ENCODE measurements at places on chromosomes 7 and 10.

DNA sequence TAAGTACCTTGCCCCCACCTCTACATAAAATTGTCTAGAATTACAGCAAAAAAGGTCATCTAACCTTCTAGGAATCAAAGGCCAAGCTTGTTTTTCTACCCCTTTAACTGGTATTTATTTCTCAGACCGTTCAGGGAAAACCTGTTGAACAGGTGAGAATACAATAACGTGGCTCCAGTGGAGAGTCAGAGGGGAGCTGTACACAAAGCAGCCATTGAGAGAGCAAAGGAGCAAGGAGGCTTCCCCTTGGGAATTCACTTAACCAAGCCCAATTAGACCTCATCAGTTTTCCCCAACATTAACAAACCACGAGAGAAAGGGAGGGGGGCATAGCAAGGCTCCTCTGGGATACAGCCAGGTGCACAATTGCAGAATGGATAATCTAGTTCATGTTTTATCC lies 101.9 kb downstream of the ELMO1 start:
- no peak for DNase-seq

GRCh38 chr10:70523549-70523948 lies 45.0 kb downstream of the PALD1 start:
- DNase-seq, result no peak

DNA sequence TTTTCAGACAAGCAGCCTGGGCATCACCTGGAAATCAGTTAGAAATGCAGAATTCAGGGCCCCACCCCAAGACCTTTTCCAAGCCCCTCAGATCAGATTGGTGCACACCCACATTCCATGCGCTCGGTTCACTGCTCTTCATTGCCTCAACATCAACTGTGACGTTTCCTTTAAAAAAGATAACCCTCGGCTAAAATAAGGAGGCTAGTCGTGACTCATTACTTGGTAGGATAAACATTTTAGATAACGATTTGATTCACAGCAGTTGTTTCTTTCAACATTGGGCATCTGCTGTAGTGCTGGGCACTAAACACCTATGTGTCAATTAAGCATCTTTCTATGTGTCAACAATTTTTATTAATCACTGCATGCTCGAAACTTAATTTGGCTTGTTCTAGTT lies 191.1 kb upstream of the LRGUK start:
- no peak for DNase-seq

- no peak for DNase-seq
Observed at GRCh38 chr10:31769564-31769963, 159.1 kb downstream of the ARHGAP12 start.

DNA sequence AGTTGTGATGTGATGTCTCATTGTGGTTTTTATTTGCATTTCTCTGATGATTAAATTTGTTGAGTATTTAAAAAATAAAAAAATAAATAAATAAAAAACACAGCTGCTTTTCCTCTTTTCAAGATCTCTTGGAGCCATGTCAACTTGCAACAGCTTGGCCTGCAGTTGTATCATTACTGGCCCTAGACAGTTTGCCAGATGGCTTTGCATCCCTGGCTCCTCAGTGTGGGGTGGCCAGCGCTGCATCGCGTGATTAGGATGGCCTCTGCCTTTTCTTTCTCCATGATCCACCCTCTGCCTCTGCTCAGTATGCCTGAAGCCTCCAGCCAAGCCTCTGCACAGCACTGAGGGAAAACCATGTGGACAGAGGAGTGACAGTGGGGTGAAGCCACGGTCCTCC lies 96.8 kb downstream of the PPP1R3C start:
- no peak for DNase-seq

Data from renal cortex interstitium (tissue), 15 donors.